ENCODE measurements at places on chromosomes 16 and 17.

- no peak for DNase-seq
Observed at GRCh38 chr16:81137754-81138153, 41.6 kb upstream of the GCSH start.

- DNase-seq: no peak
Observed at GRCh38 chr16:20107083-20107482, 33.4 kb upstream of the GPR139 start.

GRCh38 chr17:77690271-77691161, 268.0 kb upstream of the TNRC6C start:
- DNase-seq: no peak

DNA sequence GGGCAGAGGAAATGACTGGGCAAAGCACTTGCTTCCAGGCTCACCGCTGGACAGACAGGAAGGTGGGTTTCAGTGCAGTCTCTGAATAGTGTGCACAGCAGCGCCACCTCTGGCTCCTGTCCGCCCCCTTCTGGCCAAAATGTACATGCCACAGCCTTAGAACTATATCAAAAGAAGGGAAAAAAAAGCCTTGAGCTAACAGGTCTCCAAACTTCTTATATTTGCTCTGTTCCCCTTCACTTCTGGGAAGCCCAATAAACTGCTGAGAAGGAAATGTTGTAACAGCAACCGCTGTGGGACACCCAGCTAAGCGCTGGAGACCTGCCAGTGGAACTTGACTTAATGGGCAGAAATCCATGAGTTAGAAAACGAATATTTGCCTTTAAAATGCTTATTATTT, 17.5 kb downstream of the COG7 start:
- DNase-seq: no peak

- DNase-seq: peak; percentile 59
Observed at GRCh38 chr17:49260011-49260816, 29.6 kb upstream of the PHOSPHO1 start.

DNA sequence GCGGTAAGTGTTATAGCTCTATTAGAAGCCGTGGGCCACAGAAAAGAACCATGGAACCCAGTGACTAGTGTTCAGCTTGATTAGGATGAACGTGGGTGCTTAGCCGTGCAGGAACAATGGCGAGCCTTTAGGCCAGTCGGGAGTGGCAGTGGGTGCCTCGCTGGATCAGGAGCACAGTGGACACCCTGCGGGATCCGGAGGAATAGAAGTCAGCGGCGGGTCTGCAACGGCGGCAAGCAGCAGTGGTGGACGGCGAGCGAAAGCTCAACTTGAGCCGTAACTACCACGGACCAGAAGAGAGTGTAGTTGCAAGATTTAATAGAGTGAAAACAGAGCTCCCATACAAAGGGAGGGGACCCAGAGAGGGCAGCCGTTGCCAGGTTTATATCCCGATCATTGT, 37.3 kb upstream of the CDH15 start:
- DNase-seq: no peak

DNA sequence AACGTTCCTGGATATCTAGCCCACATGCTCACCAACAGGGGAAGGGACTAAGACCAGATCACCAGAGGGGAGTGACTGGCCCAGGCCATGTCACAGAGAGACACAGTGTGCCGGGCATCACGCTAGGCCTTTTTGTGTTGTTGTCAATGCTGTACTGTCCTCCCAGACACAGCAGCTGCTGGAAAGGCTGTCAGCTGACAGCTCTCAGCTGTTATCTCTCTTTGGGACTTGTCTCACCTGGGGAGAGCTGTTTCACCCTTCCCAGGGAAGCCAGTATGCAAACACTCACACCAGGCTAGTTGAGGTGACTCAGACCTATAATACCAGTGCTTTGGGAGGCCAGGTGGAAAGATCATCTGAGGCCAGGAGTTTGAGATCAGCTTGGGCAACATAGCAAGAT, 19.4 kb downstream of the UNC45B start:
- DNase-seq: no peak

GRCh38 chr17:80253631-80254395, 6.8 kb upstream of the RNF213 start:
- no peak for DNase-seq

DNA sequence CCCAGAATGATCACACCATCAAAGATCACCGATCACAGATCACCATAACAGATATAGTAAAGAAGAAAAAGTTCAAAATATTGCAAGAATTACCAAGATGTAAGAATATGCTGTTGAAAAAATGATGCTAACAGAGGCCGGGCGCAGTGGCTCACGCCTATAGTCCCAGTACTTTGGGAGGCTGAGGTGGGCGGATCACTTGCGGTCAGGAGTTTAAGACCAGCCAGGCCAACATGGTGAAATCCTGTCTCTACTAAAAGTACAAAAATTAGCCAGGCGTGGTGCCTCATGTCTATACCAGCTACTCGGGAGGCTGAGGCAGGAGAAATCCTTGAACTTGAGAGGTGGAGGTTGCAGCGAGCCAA, 53.2 kb downstream of the CPPED1 start:
- DNase-seq: no peak

GRCh38 chr16:19805459-19806162, 79.0 kb downstream of the GPRC5B start:
- no peak for DNase-seq

GRCh38 chr16:73610605-73611156, 562.8 kb upstream of the ZFHX3 start:
- DNase-seq: no peak

- DNase-seq: no peak
Observed at GRCh38 chr17:35117984-35118383, 1.7 kb downstream of the RAD51D start.

- peak; percentile 15 for DNase-seq
Observed at GRCh38 chr17:4573669-4574068, 10.7 kb upstream of the SMTNL2 start.

GRCh38 chr17:50373705-50374104, 676 bp downstream of the EME1 start:
- no peak for DNase-seq

GRCh38 chr17:48456589-48456988, 26.6 kb upstream of the SKAP1 start:
- no peak for DNase-seq

DNA sequence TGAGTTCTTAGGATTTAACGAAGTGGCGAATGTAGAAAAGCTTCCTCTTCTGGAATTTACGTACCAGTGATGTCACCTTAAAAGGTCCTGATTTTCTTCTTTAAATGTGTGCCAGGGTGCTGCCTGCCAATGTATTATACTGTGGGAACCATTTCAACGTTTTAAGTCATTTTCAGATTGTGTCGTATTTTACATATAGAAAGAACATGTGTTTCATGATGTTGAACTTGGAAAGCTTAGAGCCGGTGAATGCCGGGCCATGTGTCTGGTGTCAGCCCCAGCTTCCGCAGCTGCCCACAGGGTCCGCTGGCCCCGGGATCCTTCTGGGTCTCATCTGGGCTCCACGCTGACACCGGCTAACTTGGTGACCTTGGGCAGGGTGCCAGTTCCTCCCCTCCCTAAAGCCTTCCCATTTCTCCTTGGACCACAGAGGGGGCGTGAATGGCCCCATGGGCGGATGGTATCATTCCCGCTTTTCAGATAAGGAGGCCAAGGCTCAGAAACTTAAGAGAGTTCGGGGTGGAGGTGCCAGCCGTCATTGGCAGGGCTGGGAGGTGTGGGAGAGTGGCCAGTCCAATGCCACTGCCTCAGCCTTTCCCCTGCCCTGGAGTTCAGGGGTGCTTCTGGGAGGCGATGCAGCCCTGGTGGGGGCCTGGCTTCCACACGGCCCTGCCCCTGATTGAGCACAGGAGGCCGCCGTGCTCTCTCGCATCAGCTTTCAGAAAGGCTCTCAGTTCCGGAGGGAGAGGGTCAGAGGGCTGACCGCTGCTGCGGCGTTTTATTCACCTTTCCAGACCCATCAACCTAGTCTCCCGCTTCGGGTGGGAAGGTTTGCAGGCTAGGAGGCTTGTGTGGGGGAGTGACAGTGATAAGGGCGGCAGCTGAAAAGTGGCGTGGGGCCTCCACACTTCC, 68.8 kb upstream of the CIBAR2 start:
- no peak for DNase-seq

GRCh38 chr16:53503991-53504663, 1.1 kb upstream of the AKTIP start:
- DNase-seq: no peak

DNA sequence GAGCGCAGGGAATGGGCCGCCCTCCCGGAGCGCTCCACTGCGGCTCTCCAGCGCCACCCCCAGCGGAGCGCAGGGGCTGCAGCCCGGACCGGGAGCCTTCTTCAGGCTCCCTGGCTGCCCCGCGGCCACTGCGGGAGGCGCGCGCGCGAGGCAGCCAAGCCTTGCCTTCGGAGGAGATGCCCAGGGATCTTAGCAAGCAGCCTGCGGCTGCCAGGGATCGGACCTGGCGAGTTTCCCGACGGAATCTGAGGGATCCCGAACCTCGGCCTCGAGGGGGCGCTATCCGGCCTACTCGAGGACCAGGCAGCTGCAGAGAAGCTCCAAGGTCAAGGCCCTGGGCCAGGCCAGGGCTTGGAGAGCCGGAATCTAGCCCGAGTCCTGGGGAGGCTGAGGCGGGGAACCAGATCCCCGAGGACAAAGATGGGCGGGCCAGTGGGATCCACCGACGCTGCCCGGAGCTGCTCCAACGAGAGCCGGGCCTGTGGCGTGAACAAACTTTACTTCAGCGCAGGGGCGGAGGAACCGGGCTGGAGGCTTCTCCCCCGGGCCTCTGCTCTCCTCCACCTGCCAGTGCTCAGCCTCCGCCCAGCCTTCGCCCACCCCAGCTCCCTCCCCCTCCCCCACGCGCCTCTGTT, at the start of gene IRX6:
IRX6 (plus strand) TSS at position 567 of the 635 bp plus-strand sequence. CDS start 889 bp downstream, outside the sequence.
- DNase-seq: no peak

GRCh38 chr16:79899316-79899715, 298.8 kb upstream of the MAF start:
- DNase-seq: no peak

DNA sequence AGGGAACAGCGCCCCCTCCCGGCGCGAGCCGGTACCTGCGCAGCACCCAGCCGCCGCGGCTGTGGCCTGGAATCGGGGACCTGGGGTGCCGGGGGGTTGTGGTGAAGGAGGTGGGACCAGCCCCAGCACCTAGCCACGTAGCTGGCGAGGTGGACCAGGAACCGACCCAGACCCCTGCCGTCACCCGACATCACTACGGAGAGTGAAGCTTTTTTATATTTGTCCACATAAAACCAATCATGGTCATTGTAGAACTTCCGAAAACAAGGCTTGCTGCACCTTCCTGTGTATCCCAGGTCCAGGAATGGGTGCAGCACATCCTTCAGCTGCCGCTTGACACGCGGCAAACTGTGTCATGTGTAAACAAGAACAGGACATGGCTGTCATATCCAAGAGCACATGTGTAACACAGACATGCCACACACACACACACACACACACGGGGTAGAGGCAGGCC, 1.3 kb downstream of the HBQ1 start:
- DNase-seq: no peak

- no peak for DNase-seq
Observed at GRCh38 chr16:9151074-9151473, 59.6 kb downstream of the HAPSTR1 start.

DNA sequence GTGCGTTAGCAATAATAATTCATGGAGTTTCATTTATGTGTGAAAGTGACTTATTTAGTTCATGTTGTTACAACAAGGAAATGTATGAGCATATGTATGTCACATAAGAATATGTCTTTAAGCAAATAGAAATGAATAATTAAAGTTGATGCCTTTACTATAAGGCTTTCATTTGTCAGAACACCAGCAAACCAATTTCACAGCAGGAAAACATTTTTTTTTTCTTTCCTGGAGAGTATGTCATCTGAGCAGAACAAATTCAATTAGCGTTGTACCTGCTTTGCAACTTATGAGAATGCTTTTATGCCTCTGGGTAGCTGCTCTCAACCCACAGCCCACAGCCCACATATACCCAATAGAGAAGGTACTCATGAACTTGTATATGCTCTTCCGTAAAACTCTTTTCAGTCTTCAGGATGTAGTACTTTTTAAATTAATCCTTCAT, 26.3 kb upstream of the APOH start:
- DNase-seq: no peak

GRCh38 chr16:16019488-16019887, 70.1 kb downstream of the ABCC1 start:
- no peak for DNase-seq

DNA sequence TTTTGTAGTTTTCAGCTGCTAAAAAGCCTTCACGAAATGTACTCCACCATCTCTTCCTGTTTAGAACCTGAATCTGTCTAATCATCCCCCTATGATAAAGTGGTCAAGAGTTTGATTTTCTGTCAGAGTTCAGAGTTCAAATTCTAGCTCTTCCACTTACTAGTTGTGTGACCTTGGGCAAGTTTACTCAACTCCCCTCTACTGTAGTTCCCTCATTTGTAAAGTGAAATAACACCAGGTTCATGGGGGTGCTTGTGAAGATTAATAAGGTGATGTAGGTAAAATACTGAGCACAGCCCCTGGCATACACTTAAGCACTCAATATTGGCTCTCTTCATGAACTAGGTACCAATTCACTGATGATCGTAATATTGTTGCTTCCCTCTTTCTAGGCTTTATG, 1.2 kb upstream of the CDC6 start:
- no peak for DNase-seq

DNA sequence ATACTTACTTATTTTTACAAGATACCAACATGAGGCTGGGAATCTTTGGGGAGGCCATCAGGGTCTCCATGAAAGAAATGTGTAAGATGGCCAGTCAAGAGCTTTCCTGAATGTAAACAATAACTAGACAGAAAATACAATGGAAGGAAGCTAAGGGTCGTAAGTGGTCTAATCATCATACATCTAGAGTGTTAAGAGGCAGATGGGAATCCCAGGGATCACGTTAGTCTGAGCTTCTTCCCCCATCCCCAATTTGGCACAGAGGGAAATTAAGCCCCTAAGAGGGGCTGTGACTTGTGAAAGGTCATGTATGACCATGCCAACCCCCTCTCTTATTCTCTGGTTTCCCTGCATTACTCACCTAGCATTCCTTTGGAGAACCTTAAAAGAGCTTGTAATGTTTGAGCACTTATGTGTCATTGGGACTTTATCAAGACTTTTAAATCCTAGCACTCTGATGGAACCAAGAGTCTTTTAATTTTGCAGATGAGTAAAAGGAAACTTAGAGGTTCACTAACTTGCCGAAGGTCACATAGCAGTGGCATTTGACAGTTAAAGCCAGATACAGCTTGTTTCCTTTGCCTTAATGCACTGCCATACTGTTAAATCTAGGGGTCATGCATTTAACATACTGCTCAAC, 46.1 kb downstream of the DCUN1D3 start:
- no peak for DNase-seq

GRCh38 chr17:81599719-81600486, 37.0 kb downstream of the NPLOC4 start:
- DNase-seq: no peak

DNA sequence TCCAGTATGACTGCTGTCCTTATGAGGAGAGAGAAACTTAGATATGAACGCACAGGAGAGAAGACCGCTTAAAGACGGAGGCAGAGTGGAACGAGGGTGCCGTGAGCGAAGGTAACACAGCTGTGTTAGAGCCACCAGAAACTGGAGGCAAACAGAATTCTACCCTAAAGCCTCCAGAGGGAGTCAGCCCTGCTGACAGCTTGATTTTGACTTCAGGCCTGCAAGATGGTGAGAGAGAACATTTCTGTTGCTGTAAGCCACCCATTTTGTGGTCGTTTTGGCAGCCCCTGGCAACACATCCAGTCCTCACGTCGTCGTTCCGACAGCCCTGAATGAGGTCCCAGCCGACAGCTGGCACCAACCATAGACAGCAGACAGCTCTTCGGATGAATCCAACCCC, 2.8 kb upstream of the SPATA2L start:
- DNase-seq: no peak

GRCh38 chr17:15479703-15480102, 12.3 kb upstream of the CDRT4 start:
- no peak for DNase-seq

Measured in stimulated activated CD8-positive, alpha-beta memory T cell treated with anti-CD3 and anti-CD28 coated beads, Interleukin-15, amount 100 ng/mL, for 4 hours (primary cell).